ENCODE measurements at places on chromosomes 3 and 15.
A peak's percentile ranks its signal among the peaks of the same experiment; 100 is the strongest.

DNA sequence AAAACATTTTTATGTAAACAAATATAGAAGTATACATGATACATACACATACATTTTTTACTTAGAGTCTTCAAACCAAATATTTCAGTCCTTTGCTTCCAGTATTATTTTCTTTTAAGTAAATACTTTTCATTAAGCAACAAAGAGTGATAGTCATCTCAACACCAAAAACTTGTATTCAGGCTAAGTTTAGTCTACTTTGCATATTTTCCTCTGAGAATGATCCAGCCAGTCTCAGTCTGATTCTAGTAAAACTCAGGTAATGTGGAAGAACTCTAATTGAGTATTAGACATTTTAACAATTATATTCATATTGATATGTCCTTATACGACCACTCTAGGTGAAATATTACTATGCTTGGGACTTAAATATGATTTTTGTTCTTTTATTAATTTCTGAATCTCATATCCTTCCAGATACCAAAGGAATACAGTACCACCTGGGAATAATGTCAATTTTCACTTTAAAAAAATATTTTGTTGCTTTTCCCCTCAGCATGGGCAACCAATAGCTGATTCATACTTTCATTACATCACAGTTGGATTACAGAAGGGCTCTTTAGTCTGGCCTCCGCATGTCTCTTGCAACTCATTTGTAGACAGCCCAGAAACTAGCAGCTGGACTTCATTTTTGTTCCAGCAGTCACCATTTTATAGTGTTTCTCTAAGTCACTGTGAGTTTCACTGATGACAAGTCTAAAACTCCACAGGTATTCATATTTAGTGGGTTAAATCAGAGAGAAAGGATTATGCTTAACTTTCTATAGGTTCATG lies 390.4 kb downstream of the ZBTB20 start:
- DNase-seq = no peak

GRCh38 chr3:177725165-177725564 lies 527.9 kb upstream of the TBL1XR1 start:
- DNase-seq = no peak

- no peak for DNase-seq
These were observed 487 bp downstream of the ITIH4 start for GRCh38 chr3:52829906-52830463.

GRCh38 chr15:98955961-98956723 lies 51.5 kb downstream of the PGPEP1L start:
- DNase-seq = no peak

- DNase-seq = no peak
These were observed 2.3 kb downstream of the FEZF2 start for GRCh38 chr3:62370858-62371719.

DNA sequence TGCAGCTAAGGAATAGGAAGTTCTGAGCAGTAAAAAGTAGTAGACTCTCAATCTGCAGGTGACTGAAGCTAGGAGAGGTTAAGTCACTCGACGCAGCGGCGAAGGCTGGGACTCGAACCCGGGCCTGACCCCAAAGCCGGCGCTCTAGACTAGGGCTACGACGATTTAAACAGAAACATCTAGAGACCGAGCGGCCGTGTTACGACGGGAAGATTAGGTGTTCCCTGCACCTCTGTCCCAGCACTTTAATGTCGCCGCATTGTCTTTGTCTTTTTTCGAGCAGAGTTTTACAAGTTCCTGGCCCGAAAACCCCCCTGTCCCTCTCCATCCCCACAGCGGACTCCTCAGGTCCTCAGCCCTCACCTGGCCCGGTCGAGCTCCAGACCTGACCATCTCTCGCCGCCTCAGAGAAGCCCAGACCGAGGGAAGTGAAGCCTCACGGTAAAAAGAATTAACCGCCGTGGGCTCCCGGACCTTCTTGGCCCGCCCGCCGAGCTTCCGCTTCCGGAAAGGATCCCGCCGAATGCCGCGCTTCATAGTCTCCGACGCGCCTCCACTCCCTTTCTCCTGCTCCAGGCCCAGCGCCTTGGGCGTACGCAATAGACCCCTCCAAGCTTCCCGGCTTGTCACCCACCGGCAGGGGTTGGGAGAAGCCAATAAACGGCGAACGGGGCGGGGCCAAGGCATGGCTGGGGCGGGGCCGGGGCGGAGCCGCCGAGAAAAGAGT lies at the start of gene CCDC14:
CCDC14 (minus strand) TSS at position 449 of the 727 bp plus-strand sequence; CDS start at position 393, 56 bp downstream.
- DNase-seq = peak; percentile 75

GRCh38 chr15:86834115-86834863 lies 754.6 kb downstream of the AGBL1 start:
- no peak for DNase-seq

- peak; percentile 48 for DNase-seq
These were observed 68.0 kb downstream of the ATP2B2 start for GRCh38 chr3:10437272-10437994.

DNA sequence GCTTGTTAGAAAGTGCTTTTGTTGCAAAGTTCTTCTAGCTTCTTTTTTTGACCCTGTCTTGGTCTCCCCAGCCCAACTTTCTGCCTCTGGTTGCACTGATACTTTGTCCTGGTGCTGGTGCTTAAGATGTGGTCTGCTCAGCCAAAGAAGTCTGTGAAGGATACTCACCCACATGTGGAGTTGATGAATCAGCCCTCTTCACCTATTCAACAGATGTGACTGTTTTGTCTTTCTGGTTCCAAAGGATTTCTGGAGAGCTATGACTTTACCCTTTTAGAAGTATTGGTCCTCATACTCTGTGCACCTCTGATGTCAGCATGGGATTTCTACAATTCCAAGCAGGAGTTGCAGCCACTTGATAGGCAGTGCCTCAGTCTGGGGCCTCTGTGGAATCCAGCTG lies 84.1 kb downstream of the PCCB start:
- no peak for DNase-seq

GRCh38 chr15:80251428-80252120 lies 439 bp downstream of the CTXND1 start:
- no peak for DNase-seq

- DNase-seq = peak; percentile 54
These were observed 901 bp upstream of the MANF start for GRCh38 chr3:51384055-51384725.

DNA sequence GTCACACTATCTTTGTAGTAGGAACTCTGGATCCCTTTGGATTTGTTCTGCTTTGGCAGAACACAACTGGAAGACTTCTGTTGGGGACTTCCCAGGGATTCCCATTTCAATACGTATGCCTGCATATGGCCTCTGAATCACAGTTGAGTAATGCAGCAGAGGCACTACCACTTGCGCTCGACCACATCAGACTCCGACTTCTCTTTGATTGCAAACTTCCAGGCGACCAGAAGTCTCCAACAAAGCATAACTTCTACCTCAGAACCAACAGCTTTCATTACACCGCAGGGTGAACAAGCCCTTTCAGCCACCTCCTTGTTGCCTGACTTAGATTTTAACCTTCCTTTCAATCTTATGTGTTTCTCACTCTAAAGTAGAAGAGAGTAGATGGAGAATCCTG lies 924.4 kb downstream of the IGSF11 start:
- no peak for DNase-seq

DNA sequence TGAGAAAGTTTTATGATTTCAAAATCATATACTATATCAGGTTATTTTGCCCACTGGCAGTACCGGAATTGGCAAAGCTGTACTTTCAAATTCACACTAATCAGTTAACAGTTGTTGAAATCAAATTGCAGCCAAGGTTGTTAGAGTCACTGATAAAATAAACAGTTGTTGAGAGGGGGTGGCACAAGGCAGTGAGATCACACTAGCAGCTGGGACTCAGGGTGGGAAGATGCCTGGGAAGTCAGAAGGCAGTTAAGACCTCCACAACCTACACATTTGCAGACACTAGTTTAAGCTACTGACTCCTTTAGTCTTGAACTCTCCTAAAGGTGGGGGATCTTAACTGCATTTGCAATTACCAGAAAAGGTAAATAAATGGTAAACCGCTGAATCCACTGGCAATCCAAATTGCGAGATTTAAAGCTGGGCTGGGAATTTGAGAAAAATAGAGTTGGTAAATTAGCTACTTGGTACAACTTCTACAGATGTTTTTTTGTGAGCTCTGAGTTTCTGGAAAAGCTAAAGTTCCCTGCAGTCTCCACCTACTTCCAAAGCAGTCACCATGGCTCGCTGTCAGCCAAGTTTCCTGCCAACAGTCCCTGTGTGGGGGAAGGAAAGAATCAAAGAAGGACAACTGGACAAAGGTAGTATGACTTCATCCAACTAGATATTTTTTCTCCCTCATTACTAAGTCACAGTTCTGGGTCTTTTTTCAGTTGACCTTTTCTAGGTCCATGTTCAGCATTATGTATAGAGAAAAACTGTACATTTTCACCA lies 105.7 kb downstream of the ZNF385D start:
- DNase-seq = no peak

DNA sequence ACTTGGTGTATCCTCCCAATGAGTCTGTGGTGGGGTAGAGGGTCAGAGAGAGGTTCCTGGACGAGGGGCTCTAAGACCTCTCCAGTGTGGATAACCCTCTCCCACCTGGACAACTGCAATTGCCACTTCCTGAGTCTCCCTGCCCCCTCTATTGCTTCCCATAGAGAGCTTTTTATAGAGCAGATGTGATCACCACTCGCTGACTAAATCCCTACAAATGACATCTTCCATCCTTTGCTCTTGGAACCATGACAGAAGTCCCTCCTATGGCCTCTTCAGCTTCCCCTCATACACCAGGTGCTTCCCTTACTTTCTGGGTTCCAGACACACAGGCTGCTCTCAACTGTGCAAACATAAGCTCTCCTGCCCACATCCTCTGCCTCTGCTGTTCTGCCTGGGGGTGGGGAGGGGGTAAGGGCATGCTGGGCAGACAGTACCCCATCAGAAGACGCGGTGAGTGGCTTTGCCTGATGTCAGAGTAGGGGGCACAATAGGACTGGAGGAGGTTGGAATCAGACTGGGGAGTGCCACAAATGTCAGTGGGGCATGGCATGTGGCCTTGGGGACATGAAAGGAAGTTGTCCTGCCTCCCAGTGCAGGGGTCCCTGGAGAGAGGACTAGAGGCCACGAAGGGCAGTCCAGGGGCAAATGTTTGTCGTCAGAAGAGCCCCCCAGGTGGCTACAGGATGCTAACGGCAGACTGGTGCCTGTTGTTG lies 15.2 kb downstream of the ITIH3 start:
- DNase-seq = no peak

DNA sequence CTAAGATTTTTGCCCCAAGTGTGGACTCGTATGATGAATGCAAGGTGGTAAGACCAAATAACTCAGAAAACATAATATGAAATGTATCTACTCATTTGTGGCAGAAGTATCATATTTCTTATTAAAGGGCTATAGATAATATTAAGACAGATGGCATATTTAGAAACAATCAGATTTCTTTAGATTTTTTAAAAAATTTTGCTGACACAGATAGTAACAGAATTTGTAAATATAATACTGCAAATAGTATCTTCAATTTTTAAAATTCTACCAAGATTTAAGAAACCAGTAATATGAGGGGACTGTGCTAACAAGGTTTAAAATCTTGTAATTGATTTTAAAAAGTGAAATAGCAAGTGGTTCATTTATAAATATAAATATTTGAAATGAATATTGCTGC lies 1064.1 kb downstream of the DIPK2A start:
- no peak for DNase-seq

DNA sequence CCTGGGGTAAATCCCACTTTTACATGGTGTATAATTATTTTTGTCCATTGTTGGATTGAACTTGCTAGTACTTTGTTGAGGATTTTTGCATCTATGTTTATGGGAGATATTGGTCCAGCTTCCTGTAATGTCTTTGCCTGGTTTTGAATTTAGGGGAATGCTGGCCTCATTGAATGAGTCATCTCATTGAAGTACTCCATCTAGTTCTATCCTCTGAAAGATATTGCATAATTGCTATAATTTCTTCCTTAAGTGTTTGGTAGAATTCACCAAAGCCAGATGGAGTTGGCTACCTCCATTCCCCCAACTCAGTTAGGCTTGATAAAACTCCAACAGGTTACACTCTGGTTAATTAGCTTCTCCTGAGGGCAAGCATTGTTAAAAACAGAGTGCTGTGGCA lies 237.4 kb upstream of the TGFBR2 start:
- no peak for DNase-seq

- DNase-seq = no peak
These were observed 16.3 kb upstream of the FBLN2 start for GRCh38 chr3:13532631-13533030.

- DNase-seq = peak; percentile 59
These were observed 14.3 kb downstream of the KAT2B start for GRCh38 chr3:20054549-20054987.

GRCh38 chr3:113222451-113223086 lies 11.2 kb downstream of the BOC start:
- DNase-seq = no peak

GRCh38 chr3:185351396-185351795 lies 11.5 kb upstream of the MAP3K13 start:
- no peak for DNase-seq

DNA sequence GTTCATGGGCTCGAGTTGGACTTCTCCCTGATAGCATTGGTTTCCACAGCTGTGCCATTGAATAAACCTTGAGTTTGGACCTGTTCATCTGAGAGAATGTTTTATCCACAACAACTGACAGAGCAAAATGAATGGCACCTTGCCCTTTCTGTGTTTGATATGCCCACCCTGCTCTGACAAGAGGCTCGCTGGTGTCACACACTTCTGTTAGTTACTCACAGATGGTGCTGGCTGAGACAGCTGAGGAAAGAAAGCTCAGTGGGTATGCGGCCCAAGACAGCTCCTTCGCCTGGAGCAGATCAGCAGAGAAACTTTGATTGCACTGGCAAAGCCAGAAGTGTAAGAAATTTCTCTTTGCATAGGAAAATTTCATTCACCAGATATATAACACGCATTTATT lies 2.5 kb upstream of the CAPN3 start:
- no peak for DNase-seq

DNA sequence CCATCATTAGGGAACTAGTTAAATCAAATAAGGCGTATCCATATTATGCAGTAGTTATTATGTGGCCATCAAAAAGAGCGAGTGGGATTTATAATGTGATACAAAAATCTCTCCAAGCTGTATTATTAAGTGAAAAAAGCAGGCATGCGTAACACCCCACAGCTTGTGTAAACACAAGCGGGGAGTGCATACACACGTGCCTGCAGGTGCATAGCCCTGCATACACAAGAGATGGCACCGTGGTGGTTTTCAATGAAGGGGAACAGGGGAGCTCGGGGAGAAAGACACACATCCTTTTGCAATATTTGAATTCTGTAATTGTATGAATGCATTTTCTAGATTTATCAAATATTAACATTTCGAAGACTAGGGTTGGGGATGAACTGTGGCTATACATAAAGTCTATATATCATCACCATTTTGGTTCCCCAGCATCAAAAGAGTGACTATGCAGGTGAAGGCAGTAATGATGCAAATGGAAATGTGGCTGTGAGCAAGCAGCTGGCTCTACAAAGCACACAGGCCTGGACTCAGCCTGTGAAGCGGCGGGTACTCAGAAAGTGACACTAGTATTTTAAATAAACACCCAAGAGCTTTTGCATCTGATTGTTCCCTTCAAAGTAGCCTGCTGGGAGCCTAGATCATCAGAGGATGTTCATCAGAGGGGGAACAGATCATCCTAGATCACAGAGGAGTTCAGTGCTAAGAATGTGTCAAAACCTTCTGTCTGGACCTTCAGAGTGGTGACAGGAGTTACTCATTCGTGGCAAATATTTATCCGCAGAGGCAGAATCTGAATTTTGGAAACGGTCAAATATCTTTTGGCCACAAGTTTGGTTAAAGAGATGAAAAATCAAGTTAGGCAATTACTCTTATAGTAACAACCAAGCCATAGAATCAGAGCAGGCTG lies 9.4 kb upstream of the KIF7 start:
- DNase-seq = no peak

Data from activated CD4-positive, CD25-positive, alpha-beta regulatory T cell treated with anti-CD3 and anti-CD28 coated beads, Interleukin-2, amount 50 U/mL, for 72 hours (primary cell).